Stimulated activated CD4-positive, alpha-beta T cell treated with anti-CD3 and anti-CD28 coated beads, TNF-alpha, amount 100 ng/mL, for 4 hours (primary cell): ENCODE measurements at places on chromosomes 3 and 15.

DNA sequence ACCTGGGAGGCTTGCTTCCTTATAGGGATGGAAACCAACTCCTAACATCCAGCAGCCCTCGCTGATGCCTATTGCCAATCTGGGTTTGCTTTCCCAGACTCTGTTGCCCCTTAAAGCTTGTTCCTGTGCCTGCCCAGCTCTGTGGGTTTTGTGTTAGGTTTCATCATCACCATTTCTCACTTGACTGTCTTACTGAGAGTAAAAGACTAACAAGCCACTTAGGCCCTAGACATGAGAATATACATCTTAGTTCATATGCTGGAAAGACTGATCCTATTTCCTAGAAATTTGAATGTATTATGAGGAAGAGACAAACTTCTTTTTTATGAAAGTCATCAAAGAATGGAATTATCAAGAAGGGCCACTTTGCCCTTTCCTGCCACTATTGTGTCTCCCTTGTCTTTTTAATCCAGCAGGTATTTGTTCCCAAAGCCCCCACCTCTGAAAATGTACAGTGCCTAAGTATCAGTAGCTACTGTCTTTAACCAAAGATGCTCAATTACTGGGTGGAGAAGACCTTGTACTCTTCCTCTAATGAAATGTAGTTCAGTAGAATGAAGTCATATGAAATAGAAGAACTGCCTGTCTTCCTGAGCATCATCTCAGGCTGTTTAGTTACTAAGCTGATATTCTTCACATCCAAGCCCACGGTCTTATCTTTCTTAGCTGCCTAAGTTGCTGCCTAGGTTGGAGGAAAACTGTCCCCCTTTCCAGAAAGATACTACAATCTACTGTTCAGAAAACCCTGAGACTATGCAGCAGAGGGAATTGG, 59.8 kb upstream of the ZPLD1 start:
- DNase-seq = no peak

GRCh38 chr3:128761392-128761791, 35.4 kb downstream of the RAB7A start:
- DNase-seq = no peak

GRCh38 chr3:195460091-195460713, 17.4 kb upstream of the ACAP2 start:
- no peak for DNase-seq

DNA sequence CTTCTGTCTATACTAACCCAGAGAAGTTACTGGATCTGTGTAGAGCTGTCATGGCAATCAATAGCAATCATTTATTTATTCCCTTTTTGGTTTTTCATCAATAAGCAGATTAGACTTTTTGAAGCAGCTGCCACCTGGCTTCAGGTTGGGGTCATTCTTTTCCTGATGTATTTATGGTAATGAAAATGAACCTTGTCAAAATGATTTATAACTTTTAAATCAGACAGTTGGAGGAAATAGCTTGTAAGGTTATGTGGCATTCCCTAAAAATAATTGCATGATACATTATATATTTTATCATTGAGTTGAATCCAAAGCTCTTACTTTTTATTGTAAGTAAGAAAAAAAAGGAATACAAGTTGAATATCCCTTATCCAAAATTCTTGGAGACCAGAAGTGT, 8.6 kb downstream of the TIPARP start:
- DNase-seq = no peak

- DNase-seq = no peak
Observed at GRCh38 chr15:98289747-98290146, 329.2 kb downstream of the ARRDC4 start.
